Fibroblast of skin of scalp (primary cell): ENCODE measurements at places on chromosomes 13 and 19.

GRCh38 chr13:51035978-51036377 is 75.1 kb downstream of the C13orf42 start:
- DNase-seq: no peak

- DNase-seq: no peak
These were observed 127.1 kb downstream of the CYSLTR2 start for GRCh38 chr13:48780713-48781341.

DNA sequence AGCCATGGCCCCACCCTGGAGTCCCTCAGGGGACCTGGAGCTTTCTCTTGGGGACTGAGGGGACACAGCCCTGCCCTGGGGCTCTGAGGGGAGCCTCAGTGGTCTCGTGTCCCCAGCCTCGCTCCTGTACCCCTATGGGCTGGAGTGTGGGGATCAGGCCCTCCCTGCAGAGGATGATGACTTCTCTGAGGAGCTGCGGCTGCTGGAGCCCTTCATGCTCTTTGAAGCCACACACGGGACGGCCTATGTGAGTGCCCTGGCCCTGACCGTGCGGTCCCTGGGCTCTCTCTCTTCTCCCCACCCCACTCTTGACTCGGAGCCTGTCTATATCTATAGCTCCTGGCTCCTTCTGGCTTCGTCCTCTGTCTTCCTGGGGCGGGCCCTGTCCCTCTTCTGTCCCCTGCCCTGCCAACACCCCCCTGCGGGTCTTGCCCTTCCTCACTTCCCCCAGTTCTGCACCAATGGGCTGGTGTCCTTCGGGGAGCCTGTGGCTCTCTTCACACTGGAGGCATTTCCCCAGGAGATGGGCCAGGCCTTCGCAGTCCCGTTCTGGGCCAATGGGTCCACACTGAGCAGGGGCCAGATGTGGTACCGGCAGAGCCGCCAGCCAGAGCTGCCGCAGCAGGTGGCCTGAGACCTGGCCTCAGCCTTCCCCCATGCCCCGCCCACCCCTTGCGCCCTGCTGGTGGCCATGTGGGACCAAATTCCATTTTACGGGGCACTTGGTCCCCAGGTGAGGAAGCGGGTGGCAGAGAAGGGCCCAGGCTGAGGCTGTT is 33.1 kb downstream of the HPN start:
- no peak for DNase-seq

GRCh38 chr19:12833418-12833737 is 1.0 kb downstream of the RTBDN start:
- DNase-seq: no peak

- DNase-seq: no peak
These were observed 958.1 kb upstream of the PRR20A start for GRCh38 chr13:56182598-56182997.

DNA sequence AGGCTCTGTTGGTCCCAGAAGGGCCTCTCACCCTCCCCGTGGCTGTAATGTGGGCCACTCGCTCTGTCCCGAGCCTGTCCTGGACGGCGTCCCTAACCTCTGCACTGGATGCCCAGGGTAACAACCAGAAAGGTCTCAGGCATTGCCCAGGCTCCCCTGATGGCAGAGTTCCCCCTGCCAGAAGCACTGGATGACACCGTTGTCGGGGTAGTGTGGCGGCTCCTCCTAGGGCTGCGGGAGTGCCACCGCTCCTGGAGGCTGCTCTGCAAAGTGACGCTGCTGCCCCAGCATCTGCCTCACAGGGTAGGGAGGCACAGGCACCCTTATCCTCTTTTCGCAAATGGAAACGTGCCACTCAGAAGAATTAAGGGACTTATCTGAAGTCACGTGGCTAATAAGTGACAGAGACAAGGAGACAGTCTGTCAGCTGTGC is 32.0 kb downstream of the MPHOSPH8 start:
- DNase-seq: no peak

DNA sequence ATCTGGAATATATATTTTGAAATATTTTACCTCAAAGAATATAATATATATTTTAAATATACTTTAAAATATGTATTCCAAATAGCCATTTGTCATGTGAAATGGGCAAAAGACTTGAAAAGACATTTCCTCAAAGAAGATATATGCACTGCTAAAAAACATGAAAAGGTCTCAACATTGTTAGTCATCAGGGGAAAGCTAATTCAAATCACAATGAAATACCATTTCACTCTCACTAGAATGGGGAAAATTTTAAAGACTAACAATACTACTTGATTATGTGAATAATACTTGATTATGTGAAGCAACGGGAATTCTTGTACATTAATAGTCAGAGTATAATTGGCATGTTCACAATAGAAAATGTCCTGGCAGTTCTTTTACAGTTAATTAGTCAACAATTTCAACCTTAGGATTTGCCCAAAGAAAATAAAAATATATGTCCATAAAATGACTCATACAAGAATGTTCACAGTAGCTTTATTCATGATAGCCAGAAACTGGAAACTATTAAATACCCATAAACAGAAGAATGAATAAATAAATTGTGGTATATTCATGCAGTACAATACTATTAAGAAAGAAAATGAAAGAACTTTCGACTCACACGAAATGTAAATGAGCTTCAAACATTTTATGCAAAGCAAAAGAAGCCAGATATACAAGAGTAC is 6.8 kb upstream of the KBTBD6 start:
- DNase-seq: peak; percentile 5

- no peak for DNase-seq
These were observed 15.0 kb downstream of the GPATCH1 start for GRCh38 chr19:33096005-33096404.

DNA sequence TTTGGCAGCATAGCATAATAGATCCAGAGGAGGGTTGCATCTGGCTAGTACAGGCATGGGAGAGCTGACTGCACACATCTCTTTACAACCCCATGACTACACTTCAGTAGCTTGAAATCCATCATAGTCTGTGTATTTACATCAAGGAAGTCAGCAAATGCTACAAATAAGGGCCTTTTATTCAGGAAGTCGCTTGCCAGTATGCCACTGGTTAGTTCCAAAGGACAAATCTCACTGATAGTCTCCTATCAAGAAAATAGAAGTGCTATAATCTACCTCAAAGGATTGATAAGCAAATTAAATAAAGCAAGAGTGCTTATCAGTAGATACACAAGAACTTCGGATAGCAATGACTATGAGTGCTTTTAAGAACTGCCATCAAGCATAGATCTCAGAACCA is 112.7 kb downstream of the KLF12 start:
- no peak for DNase-seq

GRCh38 chr13:113273851-113274590 is 23.0 kb upstream of the LAMP1 start:
- peak; percentile 25 for DNase-seq

- DNase-seq: no peak
These were observed 179.7 kb downstream of the SPRY2 start for GRCh38 chr13:80161219-80161618.

- DNase-seq: peak; percentile 81
These were observed 30.5 kb downstream of the RANBP3 start for GRCh38 chr19:5947435-5947834.

DNA sequence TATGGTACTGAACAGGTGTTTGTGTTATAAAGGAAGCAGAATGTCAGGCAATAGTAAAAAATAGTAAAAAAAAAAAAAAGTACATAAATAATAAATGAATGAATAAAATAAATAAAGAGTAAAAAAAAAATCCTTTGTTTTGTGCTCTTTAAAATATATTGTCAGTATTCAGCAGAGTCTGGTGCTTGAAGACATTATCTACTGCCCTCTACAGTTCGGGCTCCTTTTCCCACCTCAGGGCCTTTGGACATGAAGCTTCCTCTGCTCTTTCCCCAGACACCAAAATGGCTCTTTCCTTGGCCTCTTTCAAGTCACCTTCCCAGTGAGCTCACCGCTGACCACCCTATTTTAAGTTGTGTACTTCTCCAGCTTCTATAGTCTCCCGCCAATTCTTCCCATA is 137.5 kb downstream of the TNFRSF19 start:
- DNase-seq: peak; percentile 53
